ENCODE measurements at places on chromosomes 12 and 14.

DNA sequence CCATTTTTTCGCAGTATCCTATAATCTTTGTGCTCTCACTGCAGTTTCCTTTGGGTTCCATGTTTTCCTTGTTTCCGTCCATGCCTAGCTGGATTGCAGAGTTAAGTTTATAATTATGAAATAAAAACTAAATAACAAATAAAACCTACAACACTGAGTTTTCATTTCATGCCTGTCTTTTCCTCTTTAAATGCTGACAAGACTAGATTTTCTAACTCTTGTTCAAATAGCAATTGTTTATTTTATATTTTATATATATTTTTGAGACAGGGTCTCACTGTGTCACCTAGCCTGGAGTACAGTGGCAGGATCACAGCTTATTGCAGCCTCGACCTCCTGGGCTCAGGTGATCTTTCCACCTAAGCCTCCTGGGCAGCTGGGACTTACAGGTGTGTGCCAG is 5.3 kb upstream of the GEMIN2 start:
- no peak for DNase-seq

- no peak for DNase-seq
Measured at GRCh38 chr12:47808050-47808449, 11.7 kb downstream of the HDAC7 start.

- DNase-seq = no peak
Measured at GRCh38 chr12:77070800-77071449, 5.6 kb upstream of the E2F7 start.

DNA sequence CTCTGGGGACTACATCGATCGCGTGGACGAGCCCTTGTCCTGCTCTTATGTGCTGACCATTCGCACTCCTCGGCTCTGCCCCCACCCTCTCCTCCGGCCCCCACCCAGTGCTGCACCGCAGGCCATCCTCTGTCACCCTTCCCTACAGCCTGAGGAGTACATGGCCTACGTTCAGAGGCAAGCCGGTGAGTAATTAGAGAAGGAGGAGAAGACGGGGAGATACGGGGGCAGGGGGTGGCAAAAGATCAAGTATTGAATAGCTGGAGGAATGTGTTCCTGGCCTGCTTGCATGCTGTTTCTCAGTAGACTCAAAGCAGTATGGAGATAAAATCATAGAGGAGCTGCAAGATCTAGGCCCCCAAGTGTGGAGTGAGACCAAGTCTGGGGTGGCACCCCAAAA is 21.9 kb downstream of the OS9 start:
- no peak for DNase-seq

DNA sequence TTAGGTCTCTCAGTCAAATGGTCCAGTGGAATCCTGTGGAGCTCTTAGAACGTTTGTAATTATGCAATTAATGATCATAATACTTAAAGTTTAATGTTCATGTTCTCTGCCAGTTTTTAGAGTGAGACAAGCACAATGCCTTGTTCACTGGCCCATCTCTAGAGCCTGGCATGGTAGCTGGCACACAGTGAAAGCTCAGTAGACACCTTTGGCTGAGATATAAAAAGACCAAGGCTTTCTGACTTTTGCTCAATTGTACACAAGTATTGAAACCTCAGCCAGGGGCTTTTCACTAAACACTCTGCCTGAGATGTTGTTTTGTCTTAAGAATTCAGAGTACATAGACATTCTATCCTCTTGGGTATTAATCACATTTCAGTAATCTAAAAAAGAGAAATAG is 241.8 kb upstream of the ATP2B1 start:
- no peak for DNase-seq

GRCh38 chr12:30015631-30016337 is 232.0 kb upstream of the TMTC1 start:
- DNase-seq = no peak

DNA sequence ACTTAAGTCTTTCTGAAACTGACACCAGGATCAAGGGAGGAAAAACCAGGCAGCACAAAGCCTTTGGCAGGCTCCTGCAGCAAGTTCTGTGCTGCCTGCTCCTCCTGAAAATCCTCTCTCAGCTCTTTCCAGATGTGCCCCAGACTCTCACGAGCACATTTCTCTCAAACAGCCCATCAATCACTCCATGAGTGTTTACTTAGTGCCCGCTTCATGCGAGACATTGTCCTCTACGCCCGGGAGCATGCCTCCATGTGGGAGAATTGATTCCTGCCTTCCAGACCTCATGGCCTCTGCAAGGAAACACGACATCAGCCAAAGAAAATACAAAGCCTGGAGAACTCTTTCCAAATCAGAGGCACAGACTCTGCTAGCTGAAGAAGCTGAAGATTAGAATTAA is 46.5 kb upstream of the TSPAN11 start:
- DNase-seq = no peak

- no peak for DNase-seq
Measured at GRCh38 chr14:72404106-72404774, 472.0 kb downstream of the RGS6 start.

DNA sequence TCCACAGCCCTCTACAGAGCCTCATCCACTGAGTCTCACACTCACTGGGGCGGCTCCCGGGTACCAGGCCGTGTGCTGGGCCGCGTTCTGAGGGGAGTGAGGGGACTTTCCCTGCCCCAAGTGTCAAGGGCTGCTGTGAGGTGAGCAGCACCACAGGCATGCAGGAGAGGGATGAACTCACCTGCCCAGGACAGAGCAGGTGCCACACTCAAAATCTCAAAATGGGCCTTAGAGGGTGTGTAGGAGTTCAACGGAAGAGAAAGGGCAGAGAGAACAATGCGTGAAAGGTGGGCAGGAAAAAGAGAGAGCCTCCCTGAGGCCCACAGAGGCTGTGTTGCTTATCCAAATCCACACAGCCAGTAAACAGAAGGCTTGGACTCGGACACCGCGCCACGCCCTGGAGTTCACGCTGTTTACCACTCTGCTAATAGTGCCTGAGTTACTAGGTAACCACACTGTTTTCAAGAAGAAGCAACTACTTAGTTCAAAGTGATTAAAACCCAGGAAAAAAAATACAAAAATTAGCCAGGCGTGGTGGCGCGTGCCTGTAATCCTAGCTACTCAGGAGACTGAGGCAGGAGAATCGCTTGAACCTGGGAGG is 32.7 kb downstream of the TSPAN11 start:
- DNase-seq = no peak

DNA sequence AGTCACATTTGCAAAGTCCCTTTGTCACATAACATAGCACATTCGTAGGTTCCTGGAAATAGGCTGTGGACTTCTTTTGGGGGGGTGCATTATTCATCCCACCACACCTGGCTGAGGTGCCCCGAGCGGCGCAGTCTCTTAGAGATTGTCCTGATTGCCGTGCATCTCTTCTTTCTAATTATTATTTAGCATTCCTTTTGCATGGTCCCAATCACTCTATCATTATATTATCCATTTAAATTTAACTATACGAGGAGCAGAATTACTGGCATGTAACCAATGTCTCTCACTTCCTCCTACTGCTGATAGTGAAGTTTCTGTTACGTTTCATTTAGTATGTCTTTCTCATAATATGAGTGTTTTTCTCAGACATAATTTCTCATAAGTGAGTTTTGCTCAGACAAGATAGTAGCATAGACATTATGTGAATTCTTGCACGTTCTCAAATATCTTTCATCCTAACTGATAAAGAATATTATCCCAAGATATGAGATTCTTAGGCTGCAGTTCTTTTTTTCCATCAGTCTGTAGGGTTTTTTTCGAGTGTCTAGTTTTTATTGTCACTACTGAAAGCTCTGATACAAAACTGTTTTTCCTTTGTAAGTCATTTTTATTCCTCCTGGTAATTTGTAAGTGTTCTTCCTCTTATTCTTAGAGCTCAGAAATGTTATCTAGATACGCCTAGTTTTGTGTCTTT is 444.3 kb downstream of the NELL2 start:
- DNase-seq = no peak

DNA sequence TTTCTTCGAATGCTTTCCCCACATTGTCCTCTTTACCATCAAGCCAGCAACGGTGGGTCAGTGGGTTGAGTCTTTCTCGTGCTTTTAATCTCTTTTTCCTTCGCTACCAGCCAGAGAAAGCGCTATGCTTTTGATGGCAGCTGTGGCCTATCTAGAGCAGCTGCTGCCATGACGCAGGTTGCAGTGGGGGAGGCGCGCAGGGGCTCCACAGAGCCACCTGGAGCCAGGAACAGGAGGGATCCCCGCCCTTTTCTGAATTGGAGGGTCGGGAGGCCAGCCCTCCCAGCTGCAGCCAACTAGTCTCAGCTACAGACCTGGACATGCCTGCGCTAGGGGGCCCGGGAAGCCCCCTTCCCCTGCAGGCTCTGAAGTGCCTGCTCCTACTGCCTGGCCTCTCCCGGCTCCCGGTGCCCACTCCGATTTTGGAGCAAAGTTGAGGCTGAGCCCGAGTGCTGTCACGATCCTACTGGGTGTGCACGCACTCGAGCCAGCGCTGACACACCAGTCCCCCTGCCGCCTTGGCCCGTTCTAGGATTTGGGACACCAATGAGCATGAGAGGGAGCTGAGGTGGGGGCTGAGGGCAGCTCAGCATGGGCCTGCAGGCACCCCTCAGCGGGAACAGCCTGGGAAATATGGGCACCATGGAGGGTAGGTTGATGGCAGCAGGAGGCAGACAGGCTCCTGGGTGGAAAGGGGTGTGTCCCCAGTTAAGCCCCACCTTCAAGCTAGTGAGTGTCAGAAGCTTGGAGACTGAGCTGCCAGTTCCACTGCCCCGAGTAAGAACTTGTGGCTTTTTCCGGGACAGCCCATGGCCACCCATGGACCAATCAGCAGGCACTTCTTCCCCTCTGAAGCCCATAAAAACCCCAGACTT is 784.2 kb downstream of the SLC6A15 start:
- DNase-seq = no peak

- DNase-seq = no peak
Measured at GRCh38 chr14:85333841-85334240, 196.1 kb upstream of the FLRT2 start.

- DNase-seq = no peak
Measured at GRCh38 chr12:31594681-31595080, 3.7 kb upstream of the DENND5B start.

DNA sequence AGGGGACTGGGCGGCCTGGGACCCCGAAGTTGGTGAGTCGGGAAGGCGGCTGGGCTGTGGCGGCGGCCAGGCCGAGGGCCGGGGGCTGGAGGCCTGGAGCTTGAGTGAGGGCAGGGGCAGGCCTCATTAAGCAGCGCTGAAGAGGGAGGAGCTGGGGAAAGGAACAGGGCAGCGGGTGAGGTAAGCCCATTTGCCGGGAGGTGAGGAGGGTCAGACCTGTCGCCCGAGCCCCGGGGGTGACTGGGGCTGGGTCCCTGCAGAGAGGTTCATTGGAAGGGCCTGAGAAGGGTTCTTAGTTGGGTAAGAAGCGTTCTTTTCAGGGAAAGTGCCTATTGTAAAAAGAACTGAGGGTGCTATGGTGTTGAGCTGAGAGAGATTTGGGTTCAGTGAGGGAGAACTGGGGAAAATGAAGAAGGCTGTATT is 441 bp downstream of the RAB5B start:
- no peak for DNase-seq

- no peak for DNase-seq
Measured at GRCh38 chr12:116135209-116135930, 142.1 kb downstream of the MED13L start.

DNA sequence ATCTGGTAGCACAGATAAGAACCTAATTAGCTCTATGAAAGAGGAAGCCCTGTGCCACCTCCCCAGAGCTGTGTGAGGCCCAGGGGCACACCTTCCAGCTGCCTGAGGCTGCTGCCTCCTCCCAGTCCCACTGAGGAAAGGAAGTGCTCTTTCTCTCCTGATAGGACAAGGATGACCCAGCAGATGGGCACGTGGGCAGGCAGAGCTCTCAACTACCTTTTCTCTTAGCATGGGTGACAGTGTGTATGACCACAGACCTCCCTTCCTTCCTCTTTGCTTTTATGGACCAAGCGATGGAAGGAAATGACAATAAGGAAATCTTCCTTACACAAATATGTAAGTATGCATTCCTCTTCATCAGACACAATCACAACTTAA is 127.6 kb upstream of the AMIGO2 start:
- no peak for DNase-seq

DNA sequence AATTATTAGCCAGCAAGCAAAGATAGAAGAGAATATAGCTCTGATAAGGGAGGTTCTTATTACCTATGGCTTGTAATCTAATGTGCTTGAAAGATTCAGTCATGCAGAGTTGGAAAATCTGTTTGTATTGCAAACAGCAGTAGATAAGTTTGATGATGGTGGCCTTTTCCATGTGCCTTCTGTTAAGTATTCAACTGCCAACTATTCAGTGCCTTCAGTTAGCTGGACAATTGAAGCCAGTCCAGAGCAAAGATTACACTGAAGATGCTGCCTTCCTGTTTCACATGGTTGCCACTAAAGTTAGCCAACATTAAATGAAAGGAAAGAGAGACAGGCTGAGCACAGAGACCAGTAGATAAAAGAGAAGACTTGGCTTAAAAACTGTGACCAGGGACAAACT is 92.7 kb upstream of the SLC38A2 start:
- no peak for DNase-seq

DNA sequence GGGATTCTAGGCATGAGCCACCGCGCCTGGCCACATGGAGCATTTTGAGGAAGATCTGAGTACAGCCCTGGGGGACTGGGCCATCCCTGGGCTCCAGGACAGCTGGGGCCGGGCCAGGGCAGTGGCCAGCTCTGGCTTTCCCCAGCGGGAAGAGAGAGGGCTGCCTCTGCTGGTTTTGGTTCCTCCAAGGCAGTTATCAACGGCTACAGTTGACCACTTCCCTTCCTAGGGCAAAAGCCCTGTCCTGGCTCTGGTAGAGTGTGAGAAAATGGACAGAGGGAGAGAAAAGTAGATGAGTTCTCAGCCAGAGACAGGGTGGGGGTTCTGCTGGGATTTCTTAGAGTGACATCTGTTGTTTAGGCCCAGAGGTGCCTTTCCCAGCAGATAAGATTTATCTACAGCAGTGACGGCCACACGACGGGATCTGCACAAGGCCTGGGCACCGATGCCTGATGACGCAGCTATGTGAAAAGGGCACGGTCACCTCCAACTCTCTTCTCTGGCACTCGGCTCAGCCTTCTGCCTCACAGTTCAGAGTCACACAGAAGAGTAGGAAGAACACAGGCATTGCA is 5.5 kb upstream of the HVCN1 start:
- no peak for DNase-seq

DNA sequence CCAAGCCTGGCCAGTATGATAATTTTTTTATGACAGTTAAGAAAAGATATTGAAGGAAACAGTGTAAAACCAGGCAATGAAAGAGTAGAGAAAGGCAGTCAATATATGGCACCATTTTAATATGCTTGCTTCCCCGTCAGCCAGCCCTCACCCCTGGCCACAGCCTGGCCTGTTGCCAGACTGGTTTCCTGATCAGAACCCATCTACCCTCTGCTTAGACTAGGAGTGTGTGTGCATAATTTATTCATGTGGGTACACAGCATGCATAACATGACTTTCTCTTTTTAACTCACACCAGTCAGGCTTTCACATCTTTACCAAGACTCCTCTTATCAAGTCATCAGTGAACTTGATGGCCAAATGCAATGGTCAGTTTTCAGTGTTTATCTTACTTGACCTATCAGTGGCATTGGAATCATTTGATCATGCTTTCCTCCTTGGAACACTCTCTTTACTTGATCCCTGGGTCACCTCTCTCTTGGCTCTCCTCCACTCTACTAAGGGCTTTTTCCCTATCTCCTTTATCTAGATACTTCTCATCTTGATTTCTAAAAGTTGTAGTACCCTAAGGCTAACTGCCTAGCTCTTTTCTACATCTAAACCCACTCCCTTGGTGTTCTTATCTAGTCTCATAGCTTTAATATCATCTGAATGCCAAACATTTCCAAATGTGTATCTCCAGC is 10.0 kb upstream of the GPR19 start:
- DNase-seq = no peak
